ENCODE measurements at places on chromosomes 1 and 21.

DNA sequence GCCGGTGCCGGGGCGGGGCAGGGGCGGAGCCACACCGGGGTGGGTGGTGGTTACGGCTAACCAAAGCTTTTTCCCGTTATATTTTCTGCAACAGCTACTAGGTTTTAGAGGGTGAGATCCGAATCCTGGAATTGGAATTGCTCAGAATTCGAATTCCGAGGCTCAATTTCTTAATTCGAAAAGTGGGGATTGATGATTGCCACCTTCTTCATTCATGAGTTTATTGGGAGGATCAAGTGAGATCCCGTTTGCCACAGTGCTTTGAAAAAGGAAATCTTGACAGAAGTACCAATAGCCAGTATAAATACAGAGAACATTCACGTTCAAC is 207 bp upstream of the SVBP start:
- no peak for DNase-seq

- DNase-seq, result no peak
These were observed 26.4 kb downstream of the LRRC8B start for GRCh38 chr1:89550995-89551394.

DNA sequence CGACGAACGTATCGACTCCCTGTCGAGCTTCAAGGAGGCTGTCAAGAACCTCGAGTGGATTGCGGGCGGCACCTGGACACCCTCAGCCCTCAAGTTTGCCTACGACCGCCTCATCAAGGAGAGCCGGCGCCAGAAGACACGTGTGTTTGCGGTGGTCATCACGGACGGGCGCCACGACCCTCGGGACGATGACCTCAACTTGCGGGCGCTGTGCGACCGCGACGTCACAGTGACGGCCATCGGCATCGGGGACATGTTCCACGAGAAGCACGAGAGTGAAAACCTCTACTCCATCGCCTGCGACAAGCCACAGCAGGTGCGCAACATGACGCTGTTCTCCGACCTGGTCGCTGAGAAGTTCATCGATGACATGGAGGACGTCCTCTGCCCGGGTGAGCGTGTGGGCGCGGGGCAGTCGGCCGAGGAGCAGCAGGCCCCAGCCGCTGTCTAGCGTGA is 28.0 kb downstream of the COL6A2 start:
- DNase-seq, result no peak

DNA sequence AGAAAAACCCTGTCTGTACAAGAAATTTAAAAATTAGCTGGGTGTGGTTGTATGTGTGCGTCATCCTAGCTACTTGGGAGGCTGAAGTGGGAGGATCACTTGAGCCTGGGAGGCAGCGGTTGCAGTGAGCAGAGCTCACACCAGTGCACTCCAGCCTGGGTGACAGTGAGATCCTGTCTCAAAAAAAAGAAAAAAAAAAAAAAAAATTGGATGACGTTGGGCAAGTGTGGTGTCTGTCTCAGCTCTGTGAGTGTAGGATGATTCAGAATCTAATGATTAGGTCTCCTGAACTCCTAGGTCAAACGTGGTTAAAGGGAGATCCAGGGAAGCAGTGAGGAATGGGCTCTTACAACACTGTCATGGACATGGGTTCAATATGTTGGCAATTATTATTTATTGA is 435.9 kb downstream of the KIF26B start:
- DNase-seq, result no peak

DNA sequence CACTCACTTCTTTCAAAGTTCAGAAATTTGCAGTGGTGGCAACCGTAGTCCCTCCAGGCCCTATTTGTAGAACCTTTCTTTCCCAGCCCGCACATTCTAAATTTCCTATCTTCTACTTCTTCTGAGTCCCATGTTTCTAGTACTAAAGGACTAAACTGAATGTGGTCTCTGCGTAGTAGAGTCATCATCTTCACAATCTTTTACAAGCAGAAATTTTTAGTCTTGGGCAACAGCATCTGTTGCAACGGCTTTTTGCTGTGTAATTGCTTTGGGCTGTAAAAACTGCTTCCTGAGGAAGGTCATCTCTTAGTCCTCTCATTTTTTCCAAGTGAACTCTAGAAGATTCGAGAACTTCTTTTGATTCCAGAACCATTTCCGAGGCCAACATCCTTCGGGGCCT is 23.9 kb downstream of the VAV3 start:
- DNase-seq, result no peak

DNA sequence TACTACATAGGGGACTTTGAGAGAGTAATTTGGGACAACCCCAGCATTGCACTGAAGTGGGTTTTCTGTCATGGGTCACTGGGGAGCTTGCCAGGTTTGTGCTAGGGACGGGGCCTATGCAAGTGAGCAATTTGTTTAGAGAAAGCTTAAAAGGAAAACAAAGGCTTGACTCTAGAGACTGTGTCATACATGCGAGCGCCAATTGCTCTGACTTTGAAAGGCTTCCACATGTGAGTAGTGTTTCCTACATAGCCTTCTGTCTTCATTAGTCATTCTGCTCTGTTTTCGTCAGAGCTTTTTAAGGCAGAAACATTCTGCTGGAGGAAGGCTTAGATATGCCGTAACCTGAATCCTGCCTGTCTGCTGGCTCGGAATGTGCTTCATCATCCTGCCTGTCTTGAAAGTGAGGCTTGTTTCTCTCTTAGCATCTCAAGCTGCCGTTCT is 28.4 kb downstream of the TRIM45 start:
- DNase-seq, result peak; percentile 36

DNA sequence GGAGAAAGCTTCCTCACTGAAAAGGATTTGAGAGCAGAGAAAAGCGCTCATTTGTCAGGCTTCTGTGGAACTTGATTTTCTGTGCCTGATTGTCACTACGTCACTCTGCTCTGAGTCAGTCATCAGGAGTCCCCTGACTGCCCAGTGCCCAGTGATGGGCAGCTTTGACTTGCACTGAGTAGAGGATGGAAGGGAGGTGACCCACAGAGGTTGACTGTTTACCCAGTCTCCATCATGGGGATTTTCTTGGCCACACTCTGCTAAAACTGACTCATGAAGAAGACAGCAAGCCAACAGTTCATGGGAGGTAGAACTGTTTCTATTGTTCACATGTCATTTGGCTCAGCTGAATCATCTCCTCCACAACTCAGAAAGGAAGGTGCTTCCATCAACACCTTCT is 82.1 kb upstream of the DUSP10 start:
- DNase-seq, result no peak

- no peak for DNase-seq
These were observed 12.6 kb downstream of the PKP1 start for GRCh38 chr1:201295861-201296260.

DNA sequence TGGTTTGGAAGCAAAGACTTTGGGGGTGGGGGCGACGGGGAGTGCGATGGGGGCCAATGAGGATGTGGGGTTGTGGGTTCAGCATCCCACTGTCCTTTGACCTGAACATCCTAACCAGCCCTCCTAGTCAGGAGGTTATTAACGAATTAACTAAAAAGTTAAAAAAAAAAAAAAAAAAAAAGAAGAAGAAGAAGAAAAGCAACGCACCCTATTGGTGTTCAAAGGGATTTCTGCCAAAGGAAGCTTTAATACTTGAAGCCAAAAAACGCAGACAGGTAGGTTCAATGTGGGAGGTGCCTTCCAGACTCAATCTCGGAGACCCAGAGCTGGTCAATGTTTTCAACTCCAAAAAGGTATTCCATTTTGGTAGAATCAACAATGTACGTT is 2.2 kb downstream of the CLIC6 start:
- no peak for DNase-seq

DNA sequence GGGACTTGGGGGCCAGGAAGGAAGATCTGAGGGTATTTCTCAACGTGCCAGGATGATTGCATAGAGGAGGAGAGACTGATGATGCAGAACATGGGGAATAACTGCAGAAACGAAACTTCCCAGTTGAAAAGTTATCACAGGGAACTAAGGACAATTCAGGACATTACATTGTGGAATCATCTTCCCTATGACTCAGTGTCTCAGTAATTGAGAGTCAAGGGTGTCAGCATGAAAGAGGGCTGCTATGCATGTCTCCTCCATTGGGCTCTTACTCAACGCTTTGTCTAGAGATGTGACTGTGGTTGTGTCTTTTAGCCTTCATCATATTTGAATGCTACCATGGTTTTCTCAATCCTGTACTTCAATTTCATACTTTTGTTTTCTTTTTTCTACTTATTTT is 48.9 kb upstream of the PTGFR start:
- DNase-seq, result no peak

- DNase-seq, result no peak
These were observed 83.5 kb downstream of the SPATA46 start for GRCh38 chr1:162293073-162293692.

GRCh38 chr1:32757213-32757895 is 54.8 kb upstream of the SYNC start:
- no peak for DNase-seq

- no peak for DNase-seq
These were observed 966 bp downstream of the TFB2M start for GRCh38 chr1:246564839-246565750.

- DNase-seq, result no peak
These were observed 2.4 kb downstream of the PLEKHO1 start for GRCh38 chr1:150152182-150152536.

DNA sequence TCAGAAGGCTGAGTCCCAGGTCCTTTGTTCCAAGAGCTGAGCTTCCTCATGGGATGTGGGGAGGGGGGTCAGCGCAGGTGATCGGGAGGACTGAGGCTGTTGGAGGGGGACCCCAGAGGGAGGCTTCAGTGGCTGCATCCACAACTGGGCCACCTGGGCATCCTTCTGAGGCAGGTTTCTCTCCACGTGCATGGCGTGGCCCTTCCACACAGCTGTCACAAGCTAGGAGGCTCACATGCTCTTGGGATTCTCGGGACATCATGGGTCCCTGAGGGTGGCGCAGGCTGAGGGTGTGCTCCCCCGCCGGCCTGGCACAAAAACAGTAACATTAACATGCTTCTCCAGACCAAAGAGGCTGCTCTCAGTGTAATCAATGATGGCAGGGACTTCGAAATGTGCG is 229.6 kb upstream of the AJAP1 start:
- no peak for DNase-seq

GRCh38 chr1:154993572-154994268 is at the start of gene LENEP:
Gene LENEP, plus strand, starts transcription at chr1:154993586. Its CDS starts 22 bp downstream, at chr1:154993608.
- no peak for DNase-seq

DNA sequence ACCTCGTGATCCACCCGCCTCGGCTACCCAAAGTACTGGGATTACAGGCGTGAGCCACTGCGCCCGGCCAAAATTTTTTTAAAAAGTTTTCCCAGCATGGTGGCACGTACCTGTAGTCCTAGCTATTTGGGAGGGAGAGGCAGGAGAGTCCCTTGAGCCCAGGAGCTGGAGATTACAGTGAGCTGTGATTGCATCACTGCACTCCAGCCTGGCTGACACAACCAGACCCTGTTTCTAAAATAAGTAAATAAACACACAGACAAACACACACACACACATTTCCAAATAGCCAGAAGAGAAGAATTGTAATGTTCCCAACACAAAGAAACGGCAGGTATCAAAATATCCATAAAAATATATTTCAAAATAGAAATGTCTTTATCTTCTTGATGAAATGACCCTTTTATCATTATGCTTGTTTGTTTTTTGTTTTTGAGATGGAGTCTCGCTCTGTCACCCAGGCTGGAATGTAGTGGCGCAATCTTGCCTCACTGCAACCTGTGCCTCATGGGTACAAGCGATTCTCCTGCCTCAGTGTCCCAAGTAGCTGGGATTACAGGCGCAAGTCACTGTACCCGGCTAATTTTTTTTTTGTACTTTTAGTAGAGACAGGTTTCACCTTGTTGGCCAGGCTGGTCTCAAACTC is 9.3 kb downstream of the HES2 start:
- no peak for DNase-seq

DNA sequence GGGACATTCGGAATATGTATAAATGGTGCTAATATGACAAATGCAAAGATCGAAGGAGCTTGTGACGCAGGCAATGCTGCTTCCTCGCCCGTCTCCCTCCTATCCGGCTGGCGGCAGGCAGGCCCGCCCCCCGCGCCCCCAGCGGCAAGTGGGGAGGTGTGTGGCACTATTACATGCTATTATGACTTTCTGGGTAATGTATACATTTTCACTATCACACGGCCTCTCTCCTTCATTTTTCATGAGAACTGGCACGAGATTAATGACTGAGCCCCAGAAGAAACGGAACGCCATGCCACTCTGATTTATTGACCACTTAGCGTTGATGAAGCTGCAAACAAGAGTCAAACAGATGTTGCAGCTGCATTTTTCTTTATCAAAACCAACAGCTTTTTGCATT is 138.9 kb upstream of the VAMP3 start:
- no peak for DNase-seq

GRCh38 chr1:211531194-211532087 is 39.5 kb upstream of the RD3 start:
- no peak for DNase-seq

DNA sequence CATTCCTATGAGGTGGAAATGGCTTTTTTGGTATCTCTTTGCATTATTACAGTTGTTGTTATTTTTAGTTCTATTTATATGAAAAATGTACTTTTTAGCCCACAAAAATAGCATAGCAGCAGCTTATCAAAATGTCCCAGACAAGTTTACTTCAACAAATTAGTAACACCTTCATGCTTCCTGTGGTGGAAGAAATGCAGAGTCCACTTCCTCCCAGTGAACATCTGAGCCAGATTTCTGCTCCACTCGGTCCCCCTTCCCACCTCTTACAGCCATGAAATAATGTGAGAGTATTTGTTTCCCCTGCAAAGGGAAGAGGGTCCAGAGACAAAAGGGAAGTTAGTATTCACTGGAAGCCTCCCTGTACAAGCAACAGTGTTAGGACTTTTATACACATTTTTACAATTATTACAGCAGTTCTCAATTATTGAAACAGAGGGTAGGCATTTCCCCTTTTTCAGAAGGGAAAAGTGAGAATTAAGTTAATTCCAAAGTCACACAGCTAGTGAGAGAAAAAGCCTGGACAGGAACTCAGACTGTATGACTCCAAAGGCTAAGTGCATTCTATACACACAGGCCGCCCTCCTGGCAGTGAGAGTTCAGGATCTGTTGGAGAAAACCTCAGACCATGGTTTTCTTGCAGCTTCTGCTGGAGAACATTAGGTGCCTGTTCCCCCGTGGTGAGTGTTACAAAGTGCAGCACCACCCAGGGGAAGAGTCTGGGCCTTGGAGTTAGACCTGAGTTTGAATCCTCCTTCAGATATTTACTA is 126.5 kb downstream of the PBX1 start:
- no peak for DNase-seq

DNA sequence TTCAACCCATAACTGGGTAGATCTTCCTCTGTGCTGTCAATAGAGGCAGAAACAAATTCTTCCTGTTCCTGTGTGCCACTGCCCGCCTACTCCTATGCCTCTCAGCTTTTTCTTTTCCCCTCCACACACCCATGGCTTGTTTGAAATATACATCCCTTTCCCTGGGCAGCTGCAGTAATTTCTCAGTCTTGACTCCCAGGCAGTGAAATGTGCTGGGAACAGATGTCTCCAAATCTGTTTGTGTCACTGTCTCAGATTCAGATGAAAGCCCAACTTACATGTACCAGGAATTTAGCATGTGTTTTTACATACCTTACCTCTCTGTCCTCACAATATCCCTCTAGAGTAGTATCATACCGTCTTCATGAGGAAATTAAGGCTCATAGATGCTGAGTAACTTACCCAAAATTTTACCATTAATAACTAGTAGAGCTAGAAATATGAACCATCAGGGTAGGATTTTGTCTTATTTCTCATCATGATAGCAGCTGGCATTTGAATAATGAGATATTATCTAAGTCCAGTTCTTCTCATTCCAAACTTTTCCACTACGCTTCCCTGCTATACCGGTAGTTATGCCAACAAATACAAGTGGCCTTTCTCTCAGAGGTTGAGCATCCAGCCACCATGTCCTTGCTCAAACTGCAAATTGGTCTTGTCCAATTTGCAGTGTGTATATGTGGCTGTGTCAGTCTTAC is 4.7 kb upstream of the VASH2 start:
- no peak for DNase-seq

GRCh38 chr1:220966881-220967611 is 87.8 kb downstream of the HLX start:
- DNase-seq, result no peak
